HCT116 (cell line): ENCODE measurements at places on chromosomes 4 and X. TPM values are rescaled to one million over a fixed set of nuclear protein-coding genes. Genes with fewer than 3 reads are reported as not detected.

- DNase-seq, result no peak
These were observed at the start of gene NSG1 for GRCh38 chr4:4386736-4387392. Gene NSG1 (plus strand): TSS chr4:4387102. CDS start chr4:4387630, 528 bp downstream.

HELQ gene
- total RNA-seq, result 14.6 TPM

DNA sequence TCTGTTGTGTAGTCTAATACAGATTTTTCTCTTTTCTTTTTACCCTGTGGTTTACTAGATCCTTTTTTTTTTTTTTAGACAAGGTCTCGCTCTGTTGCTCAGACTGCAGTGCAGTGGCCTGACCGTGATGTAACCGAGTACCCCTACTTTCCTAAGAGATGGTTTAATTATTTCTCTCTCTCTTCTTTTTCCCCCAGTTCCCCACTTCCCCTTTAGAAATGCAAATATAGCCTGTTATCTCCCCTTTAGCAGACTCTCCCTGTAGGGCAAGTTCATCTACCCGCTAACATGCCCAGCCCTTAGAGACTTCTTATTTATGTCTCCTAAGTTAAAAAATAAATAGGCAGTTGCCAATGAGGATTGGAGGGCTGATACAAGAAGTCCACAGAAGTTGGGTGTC is 4.5 kb downstream of the SNX25 start:
- no peak for DNase-seq

- DNase-seq, result no peak
These were observed 102.5 kb downstream of the AMMECR1 start for GRCh38 chrX:110215411-110215810.

- DNase-seq, result no peak
These were observed 120.7 kb downstream of the NKX6-1 start for GRCh38 chr4:84378356-84378755.

- DNase-seq, result no peak
These were observed at the start of gene ARMCX4 for GRCh38 chrX:101485212-101485949. Gene ARMCX4 (plus strand): TSS chrX:101485456. CDS start chrX:101488590, 3,134 bp downstream.

GRCh38 chrX:69305333-69306062 is 140.2 kb upstream of the PJA1 start:
- no peak for DNase-seq

FAM120C gene
- 6.1 TPM for total RNA-seq

TMEM187 gene
- total RNA-seq, result 12.6 TPM

BMPR1B gene
- total RNA-seq, result not detected

MAGEB2 gene
- total RNA-seq, result 138 TPM

UCP1 gene
- total RNA-seq, result not detected

PRPS2 gene
- total RNA-seq, result 79.5 TPM

REELD1 gene
- total RNA-seq, result 0.25 TPM

DNA sequence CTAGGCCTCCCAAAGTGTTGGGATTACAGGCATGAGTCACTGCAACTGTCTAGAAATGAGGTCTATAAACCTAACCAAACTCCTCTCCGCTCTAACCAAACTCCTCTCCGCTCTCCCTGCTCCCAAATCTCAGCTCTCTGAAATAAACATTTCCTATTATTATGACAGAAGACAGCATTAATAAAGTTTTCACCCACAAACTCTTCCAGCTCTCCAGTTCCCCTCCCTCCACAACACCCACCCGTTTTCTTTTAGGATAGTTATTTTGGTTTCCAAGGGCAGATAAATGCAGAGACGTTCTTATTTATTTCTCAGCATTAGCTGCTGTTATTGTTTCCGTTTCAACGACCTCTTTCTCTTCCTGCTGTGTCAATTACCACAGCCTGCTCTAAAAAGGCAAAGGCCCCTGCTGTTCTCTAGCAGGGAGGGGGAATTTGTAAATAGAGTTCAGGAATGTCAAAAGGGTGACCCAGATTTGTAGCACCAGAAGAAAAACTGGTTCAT is 13.3 kb upstream of the SCD5 start:
- no peak for DNase-seq

- no peak for DNase-seq
These were observed 14.5 kb downstream of the TNIP2 start for GRCh38 chr4:2741626-2742025.

LINC00632 gene
- total RNA-seq, result 0.15 TPM

- no peak for DNase-seq
These were observed 118.3 kb downstream of the RELL1 start for GRCh38 chr4:37567836-37568235.

MBNL3 gene
- total RNA-seq, result 4.6 TPM

DNA sequence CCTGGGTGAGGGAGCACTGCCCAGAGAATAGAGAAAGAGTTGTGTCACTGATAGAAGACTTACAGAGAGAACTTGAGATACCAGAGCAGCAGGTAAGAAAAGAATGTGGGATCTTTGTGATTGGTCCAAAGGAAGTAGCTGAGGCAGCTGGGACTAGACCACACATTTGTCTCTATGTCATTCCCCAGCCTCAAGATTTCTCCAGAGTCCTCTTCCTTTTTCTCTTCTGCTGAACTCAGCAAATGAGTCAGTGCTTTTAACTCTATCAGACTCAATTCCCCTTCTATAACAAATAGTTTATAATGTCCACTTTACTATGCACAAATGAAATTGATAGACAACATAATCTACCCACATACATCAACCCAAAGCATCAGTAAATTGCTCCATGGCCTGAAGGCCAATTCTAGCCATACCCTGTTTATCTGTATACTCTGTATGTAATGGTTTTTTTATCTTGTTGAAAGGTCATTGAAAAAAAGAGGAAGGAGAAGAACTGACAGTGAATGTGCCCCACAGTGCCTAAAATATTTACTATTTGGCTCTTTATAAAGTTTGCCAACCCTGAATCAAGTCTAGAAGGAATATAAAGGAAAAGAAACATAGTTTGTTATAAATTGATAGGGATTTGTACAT is 38.2 kb downstream of the ETDC start:
- DNase-seq, result no peak

GRCh38 chr4:76784237-76784636 is 113.7 kb downstream of the SOWAHB start:
- no peak for DNase-seq

DNA sequence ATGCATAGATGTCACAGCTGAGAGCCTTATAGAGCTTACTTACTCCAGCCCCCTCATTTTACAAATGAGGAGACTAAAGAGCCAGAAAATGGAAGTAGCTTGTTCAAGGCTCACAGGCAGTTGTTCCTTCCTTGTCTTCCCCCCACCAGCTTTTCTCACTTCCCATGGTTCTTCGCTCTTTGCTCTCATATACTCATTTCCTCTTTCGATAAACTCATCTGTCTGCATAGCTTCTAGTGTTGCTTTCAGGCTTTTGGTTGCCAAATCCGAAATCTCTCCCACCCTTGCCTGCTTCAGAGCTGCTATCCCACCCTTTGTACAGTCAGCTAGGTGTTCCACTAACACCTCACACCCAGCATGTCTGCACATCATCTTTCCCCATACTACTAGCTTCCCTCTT is 25.0 kb upstream of the GJB1 start:
- DNase-seq, result no peak

NLGN3 gene
- total RNA-seq, result 1.4 TPM

TCEAL4 gene
- total RNA-seq, result 23.5 TPM

- no peak for DNase-seq
These were observed 28.6 kb downstream of the AFAP1 start for GRCh38 chr4:7910952-7911578.

MAGEA9B gene
- total RNA-seq, result 0.47 TPM

DNA sequence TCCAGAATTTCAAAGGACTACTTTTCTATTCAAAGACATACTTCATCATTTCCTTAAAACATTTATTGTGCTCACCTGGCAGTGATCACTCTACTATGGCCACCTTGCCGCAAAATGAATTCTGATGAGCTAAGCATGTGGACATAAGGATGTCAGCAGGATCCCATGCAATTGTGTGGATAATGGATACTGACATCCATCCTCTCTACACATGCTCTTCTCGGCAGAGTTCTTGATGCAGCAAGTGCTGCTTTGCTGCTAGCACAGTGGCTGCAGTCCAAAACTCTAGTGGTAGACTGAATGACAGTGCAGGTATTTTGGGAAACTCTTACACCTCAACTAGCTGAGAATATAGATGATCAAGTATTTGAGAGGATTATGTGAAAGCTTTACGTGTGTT is 168.0 kb downstream of the BANK1 start:
- no peak for DNase-seq

GRCh38 chrX:139194571-139195280 is 335.8 kb upstream of the F9 start:
- DNase-seq, result no peak

DNA sequence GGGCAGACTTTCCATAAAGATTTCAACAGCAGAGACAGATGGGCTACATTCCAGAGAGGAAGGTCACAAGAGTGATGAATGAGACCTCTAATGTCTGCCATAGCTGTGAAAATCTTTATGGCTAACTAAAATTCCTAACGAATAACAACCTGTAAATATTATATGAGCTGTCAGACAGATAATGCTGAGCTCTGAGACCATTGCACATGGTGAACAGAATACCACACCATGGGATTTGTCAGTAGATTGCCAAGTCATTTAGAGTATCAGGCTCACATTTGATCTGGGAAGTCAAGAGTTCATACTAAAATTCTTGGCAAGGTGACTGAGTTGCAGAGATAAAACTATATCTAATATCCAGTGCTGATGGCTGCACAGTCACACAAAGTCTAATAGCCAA is 259.2 kb upstream of the FTHL17 start:
- DNase-seq, result no peak

DNA sequence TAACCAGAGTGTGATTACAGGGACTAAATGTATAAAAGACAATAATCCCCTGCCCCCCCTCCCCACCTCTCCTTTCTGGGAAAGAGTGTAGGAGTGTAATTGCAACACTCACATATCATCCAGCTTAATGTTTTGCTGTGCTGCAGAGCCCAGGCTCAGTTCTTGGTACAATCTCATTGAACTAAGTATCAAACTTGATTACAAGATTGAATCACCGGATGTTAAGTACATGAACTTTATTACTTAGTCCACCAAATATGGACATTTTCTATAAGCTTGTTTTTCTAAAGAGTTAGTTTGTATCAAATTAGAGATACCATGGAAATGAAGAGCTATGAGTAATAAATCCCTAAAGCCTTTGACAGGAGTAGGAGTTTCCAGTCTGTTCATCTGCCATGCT is 559.1 kb downstream of the ZNF674 start:
- no peak for DNase-seq

CEP135 gene
- total RNA-seq, result 10.9 TPM

GRCh38 chr4:13102092-13102742 is 381.9 kb downstream of the RAB28 start:
- no peak for DNase-seq

DNA sequence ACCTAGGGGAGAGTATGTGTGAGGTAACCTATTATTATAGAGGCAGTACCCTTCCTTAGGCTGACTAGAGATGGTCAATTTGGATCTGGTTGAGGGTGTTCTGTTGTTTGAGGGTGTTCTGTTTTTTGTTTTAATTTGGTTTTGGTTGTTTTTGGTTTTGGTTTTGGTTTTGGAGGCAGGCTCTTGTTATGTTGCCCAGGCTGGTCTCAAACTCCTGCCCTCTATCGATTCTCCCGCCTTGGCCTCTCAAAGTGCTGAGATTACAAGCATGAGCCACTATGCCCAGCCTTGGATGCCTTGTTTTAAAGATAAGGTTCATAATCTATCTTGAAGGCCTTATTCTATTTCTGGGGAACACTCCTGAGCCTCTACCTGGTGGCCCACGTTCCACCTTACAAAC is 912 bp downstream of the CXorf65 start:
- DNase-seq, result no peak
